ENCODE measurements at places on chromosomes 4 and X.

DNA sequence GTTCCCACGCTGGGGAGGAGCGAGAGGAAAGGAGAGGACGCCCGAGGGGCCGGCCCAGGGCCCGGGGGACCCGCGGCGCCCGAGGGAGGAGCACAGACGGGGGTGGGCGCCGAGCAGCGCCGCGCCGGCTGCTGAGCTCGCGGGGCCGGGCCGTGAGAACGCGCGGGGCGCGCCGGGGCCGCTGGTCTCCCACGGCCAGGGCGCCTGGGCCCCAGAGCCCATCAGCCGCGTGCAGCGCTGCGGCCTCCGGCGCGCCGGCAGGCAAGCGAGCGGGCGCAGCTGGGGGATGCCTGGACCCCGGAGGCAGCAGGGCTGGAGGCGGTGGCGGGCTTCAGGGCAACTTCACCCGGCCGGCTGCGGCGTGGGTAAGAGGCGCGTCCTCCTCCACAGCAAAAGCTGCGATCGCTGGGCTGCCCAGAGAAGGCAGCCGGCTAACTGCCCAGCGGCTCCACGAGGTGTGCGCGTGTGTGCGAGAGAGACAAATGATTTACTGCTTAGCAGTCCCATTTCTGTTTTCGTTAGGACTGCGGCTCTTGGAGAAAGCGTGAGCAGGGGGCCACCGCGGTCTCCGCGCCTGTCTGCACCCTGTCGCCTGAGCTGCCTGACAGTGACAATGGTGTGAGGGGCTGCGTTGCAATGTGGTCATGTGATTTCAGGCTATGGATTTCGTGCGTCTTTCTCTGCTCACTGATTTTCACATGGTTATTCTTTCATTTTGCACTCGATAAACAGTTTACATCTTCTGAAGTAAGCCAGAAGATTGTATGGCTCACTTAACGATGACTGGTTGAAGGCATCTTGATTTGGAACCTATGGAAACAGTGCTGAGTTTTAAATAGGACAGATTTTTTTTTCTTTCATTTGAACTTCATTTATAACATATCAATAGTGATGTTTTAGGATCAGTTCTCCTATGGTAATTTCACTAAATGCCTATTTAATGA lies 1.2 kb downstream of the GUCY1A1 start:
- DNase-seq, result peak; percentile 0

DNA sequence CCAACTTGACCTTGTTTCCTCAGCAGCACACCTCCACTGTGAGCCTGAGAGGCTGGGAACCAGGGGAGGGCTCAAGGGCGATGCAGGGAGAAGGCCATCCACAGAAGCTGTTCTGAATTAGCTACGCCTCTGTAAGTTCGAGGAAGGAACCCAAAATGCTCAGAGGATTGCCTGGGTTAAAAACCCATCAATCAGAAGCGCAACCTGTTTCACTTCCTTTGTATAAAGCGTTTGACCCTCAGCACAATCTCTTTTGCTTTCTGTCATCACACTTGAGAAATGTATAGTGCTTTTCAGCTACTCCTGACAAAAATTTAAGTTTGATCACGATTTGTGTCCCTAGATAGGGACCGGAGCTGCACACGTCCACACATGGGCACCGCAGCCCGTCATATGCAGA lies 48.0 kb upstream of the MAP3K15 start:
- no peak for DNase-seq

- DNase-seq, result no peak
Measured at GRCh38 chrX:100070334-100070849, 339.7 kb downstream of the PCDH19 start.

- DNase-seq, result no peak
Measured at GRCh38 chr4:23237771-23238170, 545.0 kb downstream of the GBA3 start.

GRCh38 chr4:52822583-52822971 lies 39.5 kb upstream of the RASL11B start:
- DNase-seq, result no peak

DNA sequence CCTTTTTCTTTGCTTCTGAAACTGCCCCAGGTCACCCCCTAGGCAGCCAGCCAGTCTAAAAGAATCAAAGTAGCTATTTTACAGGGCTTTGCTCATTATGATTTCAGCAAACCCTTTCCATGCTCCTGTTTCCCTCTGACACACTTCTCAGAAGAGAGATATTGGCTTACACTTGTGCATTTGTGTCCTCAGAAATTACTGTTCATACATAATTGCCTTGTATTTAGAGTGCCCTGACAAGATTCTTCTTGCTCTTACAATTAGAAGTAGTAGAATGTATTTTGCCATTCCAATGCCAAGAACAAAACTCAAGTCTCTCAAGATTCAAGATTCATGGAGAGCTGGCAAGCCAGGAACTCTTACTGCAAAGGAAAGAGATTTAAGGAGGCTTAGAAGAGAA lies 531.0 kb upstream of the ZFP42 start:
- DNase-seq, result no peak

DNA sequence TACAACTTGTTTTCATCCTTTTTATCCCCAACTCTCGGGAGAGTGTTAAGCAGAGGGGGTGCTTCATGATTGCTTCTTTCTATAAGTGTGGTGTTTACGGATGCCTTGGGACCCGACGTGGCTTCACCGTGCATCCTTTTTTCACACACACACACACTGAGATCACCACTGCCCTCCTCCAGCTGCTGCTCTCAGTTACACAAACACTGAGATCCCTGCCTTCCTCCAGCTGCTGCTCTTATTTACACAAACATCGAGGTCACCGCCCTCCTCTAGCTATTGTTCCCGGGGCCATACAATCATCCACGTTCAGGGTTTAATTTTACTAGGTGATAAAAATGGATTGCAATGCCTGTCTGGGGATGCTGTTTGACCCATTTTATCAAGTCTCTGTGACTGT lies 155.4 kb upstream of the FAM9B start:
- DNase-seq, result no peak

DNA sequence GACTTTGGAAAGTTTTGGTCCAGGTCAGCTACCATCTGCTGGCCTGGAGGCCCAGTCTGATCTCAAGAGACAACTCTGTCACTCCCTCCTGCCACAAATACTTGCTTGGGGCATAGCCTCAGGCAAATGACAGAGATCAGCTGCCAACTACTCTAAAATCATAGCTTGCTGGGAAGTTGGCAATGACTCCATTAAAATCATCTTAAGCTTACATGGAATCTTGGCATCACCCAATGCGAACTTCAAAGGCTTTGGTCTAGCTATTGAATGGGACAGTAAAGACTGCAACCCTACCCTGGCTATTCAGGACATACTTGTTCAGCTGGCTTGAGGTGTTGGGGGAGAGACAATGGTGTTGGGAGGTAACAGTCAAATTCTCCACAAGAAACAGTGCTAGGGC lies 7.0 kb upstream of the USO1 start:
- no peak for DNase-seq

GRCh38 chr4:144289667-144290428 lies 149.3 kb upstream of the GYPA start:
- no peak for DNase-seq

GRCh38 chrX:71098951-71099506 lies 3.4 kb downstream of the FOXO4 start:
- DNase-seq, result no peak

DNA sequence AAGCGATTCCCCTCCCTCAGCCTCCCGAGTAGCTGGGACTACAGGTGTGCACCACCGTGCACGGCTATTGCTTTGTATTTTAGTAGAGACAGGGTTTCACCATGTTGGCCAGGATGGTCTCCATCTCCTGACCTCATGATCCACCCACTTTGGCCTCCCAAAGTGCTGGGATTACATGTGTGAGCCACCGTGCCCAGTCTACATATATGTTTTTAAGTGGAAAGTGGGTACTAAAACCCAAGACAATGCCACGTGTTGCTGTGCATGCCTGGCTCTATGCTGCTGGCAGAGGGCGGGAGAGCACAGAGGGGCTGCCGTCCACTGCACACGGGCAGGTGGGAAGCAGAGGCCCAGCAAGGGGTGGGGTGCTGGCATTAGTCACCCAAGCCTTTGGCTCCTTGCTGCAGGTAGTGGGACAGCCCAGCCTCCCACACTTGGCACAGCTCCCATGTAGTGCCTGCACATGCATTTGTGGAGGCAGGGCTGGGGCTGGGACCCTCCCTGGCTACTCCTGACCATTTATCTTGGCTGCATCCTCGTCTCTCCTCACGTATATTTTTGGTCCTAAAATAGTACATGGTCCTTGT lies 3.5 kb downstream of the EMD start:
- DNase-seq, result no peak

DNA sequence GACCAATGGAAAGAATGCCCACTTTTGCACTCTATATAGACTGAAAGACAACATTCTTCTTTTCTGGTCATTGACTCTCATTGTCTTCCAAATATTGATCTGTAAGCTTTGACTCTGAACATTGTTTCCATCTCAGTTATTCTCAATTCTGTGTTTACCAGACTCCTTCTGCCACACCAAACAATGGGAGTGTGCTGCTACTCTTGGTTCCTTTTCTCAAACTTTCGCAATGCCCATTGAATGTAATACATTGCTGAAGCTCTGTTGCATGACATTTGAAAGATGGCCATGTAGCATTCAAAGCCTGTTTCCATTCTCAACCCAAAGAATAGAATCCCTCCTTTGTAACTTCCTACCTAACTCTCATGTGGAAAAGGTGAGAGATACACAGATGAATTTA lies 136.2 kb downstream of the BTC start:
- DNase-seq, result no peak

DNA sequence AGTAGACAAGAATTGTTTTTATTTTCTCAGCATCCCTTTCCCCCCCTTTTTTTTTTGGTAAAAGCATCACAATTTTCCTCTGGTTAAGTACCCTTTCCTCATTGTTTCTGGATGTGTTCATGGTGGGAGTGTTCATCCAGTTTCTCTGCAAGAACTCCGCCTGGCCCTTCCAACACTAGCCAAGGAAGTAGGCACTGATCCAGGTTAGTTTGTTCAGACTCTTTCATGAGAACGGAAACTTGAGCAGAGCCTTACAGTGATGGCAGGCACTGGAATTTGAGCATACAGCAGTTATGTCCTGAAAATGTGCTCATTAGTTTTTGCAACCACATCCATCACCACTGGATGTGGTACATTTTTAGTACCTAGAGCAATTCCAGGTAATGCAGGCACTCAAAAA lies 336.1 kb upstream of the BOD1L1 start:
- no peak for DNase-seq

DNA sequence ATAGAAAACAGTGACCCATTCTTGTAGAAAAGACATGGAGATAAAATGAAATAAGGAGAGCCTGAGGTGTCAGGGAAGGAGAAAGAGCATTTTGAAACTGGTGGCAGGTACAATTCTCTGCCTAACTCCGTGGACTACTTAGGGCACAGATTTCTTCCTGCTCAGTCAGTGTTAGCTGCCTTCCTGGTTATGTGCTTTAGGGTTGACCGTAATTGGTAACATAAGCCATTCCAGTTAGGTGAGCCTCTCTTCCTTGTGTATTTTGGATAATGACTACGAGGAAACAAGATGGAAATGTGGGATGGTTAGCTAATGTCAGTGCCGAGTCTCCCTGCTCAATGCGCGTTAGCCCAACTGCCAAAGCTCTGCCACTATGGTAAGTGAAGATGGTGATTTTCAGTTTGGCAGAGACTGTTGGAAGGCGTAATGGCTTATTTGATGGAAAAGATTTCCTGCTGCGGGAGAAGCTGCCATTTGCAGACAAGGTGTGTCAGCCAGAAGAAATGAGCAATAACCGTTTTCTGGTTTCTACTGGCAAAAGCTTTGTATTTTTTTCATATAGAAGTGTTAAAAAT lies 174.1 kb downstream of the CBR4 start:
- DNase-seq, result no peak

DNA sequence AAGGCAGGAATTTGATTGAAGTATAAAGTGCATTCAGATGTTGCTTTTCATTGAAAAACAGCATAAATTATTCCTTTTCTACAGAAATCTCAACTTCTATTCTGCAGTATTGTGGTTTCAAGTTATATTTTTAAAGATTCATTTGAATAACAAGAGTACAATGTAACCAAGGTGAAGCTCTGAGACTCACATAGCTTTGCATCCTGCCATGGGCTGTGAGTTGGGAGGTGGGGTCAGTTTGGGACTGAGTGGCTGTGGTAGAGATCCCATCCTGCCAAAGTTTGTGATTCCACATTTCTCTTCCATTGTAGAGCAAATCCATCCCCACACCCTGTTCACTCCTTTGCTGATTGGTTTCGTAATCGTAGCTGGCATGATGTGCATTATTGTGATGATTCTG lies 69.2 kb downstream of the KIT start:
- no peak for DNase-seq

DNA sequence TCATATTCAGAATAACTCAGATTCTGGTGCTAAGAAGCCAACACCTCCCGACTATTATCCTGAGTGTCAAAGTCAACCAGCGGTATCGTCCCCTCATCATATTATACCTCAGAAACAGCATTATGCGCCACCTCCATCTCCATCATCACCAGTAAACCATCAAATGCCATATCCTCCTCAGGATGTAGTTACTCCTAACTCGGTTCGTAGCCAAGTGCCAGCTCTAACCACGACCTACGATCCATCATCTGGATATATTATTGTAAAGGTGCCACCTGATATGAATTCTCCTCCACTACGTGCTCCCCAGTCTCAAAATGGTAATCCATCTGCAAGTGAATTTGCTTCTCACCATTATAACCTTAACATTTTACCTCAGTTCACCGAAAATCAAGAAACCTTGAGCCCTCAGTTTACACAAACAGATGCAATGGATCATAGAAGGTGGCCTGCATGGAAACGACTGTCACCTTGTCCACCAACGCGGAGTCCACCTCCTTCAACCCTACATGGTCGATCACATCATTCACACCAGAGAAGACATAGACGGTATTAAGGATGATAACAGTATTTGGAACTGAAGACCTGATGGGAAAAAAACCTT lies 1.1 kb downstream of the CBLL2 start:
- DNase-seq, result no peak

DNA sequence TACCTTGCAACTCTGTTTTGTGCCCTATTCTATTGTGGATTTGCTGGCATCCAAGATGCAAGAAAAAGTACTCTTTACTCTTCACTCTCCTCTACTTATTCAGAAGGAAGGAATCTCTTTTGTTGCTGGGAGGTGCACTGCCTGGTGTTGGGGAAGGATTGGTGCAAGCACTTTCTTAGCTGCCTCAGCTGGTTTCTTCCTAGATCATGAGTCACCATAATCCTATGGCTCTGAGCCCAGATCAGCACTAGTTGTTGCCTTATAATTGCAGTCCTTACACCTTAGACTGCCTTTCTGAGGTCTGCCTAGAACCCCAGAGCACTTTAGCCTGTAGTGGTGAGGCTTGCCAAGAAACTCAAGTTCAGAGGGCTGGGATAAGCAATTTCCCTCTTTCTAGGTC lies 37.0 kb upstream of the CT83 start:
- DNase-seq, result no peak

All from stimulated activated CD4-positive, alpha-beta T cell treated with anti-CD3 and anti-CD28 coated beads, Interleukin-4, amount 100 ng/mL, for 48 hours (primary cell).